Stimulated activated CD8-positive, alpha-beta memory T cell treated with anti-CD3 and anti-CD28 coated beads, Interleukin-2, amount 100 ng/mL, for 1 hour (primary cell): ENCODE measurements at places on chromosomes 13 and 19.

- DNase-seq: no peak
Measured at GRCh38 chr19:9622531-9622930, 1.5 kb upstream of the ZNF561 start.

DNA sequence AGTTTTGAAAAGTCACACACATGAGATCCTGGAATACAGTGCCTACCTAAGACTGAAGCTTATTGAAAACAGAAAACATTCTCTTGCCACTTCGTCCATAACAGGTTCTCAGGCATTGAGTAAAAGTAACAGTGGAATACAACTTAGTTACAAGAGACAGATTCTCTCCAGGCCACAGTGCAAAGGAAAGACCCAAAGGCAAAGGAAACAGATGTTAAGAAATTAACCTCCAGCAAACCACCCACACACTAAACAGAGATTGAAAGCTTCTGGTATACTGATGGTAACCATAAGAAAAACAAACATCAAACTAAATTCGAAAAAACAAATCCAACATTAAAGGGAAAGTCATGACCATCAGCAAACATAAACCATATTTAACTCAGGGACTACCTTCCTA, 914.7 kb downstream of the SLITRK5 start:
- DNase-seq: no peak

GRCh38 chr19:19101540-19101939, 36.7 kb downstream of the TMEM161A start:
- DNase-seq: no peak

- no peak for DNase-seq
Measured at GRCh38 chr13:101181076-101181685, 235.1 kb downstream of the NALCN start.

DNA sequence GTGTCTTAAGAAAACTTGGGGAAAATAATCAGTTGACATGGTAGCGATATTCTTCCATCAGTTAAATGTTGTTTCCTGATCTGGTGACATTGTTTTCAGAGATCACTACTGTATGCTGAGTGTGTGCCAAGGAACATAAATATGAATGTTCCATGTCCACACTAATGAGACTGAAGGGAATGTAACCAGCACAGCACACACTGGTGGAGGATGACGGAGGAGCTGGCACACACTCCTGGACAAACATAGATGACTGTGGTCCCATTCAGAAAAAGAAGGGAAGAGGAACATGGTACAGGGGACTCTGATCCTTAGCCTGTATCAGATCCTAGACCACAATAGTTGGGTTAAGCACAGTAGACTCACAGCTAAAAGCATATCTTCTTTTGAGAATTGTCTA, 574.8 kb downstream of the MYO16 start:
- DNase-seq: no peak

DNA sequence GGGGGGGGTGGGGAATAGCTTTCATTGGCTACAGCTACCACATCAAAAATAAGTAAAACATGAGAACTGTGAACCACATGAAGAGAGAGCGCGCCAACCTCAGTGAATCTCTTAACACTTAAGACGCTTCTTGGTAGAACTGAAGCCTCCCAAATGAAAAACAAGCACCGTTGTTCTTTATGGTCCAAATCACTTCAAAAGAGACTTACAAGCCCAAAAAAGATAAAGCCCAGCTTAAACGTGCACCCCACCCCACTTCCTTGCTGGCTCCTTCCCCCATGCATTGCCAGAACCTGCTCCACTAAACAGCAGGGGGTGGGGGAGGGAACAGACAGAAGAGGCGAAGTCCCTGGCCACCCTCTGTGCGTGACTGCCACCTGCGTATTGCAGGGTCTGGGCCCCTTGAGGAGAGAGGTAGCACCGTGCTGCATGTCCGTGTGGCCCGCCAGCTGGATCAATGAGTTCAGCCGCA, 479.1 kb downstream of the FOXO1 start:
- peak; percentile 41 for DNase-seq

GRCh38 chr13:76886005-76886291, 257 bp downstream of the KCTD12 start:
- peak; percentile 1 for DNase-seq

DNA sequence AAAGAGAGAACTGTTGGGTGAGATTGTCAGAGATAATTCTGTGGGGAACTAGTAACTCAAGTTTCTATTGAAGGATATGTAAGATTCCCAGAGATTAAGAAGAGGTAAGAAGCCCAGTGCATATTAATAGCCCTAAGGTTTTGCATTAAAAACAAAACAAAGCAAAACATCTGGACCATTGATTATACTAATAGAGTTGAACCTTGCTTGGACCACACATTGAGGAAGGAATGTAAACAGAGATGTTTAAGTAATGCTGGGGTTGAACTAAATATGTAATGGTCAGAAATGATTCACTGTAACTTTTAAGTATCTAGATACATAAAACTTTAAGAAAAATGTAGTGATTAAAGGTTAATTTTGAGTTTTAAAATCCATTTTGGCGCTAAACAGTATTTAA, 1770.0 kb downstream of the PCDH9 start:
- no peak for DNase-seq

- no peak for DNase-seq
Measured at GRCh38 chr19:5953680-5954213, 24.2 kb downstream of the RANBP3 start.

DNA sequence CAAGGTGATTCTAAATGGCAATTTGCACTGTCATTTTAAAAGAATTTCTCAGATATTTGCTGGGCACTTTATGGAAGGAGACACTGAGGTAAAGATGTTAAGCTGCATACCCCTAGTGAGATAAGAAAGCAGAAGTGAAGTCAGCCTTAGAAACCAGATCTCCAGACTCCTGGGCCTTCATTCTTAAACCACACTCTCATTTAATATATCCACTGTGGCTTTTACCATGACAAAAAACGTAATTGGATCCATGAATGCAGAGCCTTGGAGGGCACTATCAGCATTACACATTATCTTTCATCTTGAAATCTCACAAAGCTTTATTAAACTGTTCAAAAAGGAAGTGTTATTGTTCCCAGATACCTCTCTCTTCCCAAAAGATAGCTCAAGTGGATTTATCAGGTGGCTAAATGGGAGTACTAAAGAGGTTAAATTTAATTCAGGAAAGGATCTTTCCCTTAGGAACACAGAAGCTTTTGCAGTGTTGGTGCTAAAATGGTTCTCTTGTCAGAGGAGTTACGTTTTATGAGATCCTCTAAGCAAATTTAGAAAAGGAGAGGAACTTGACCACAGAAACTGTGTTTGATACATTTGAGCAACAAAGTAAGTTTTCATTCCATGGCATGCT, 1060.4 kb downstream of the EFNB2 start:
- DNase-seq: no peak

GRCh38 chr13:31001647-31002046, 69.2 kb downstream of the TEX26 start:
- no peak for DNase-seq

GRCh38 chr13:93361703-93362102, 135.1 kb downstream of the GPC6 start:
- no peak for DNase-seq

GRCh38 chr19:40948580-40949299, 42.3 kb upstream of the CYP2B6 start:
- no peak for DNase-seq

- DNase-seq: no peak
Measured at GRCh38 chr19:9945319-9945966, 9.1 kb upstream of the OLFM2 start.

GRCh38 chr13:48156466-48156865, 61.6 kb upstream of the MED4 start:
- peak; percentile 37 for DNase-seq

DNA sequence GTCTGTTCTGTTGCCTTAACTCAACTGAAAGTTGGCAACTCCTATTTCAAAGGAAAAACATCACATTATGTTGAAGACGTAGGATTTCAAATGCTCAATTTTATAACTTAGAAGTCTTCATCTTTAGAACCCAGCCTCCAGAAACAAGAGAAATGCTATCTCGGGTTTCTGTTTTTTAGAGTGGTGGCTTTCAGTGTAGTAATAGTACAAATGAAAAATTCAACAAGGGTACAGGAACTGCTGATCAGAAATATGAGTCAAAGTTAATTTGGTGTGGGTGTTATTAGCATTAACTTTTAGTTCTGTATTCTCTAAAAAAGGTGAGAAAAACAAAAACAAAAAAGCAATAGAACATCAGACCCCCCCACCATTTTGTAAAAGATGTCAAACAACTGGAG, 56.6 kb upstream of the FLT1 start:
- DNase-seq: no peak

GRCh38 chr19:1923319-1923718, 17.7 kb upstream of the CSNK1G2 start:
- DNase-seq: no peak

- no peak for DNase-seq
Measured at GRCh38 chr19:30344446-30345425, 27.4 kb upstream of the ZNF536 start.

DNA sequence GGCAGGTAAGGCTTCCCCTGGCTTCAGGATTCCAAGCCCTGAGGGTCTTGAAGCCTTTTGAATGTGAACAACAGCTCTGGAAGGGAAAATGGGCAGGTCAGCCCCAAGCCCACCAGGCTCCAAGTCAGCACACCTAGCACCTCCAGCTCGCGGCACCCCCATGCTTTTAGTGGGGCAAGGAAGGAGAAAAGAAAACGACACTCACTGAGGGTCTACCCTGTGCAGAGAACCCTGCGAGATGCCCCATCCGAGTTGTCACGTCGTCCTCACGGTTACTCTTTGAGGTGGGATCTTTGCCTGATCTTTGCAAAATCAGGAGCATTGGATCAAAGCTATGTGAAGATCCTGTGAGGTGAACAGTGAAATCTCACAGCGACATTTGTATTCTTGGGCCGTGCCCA, 5.7 kb upstream of the F10 start:
- DNase-seq: no peak

- no peak for DNase-seq
Measured at GRCh38 chr13:22161871-22162270, 491.0 kb downstream of the FGF9 start.

DNA sequence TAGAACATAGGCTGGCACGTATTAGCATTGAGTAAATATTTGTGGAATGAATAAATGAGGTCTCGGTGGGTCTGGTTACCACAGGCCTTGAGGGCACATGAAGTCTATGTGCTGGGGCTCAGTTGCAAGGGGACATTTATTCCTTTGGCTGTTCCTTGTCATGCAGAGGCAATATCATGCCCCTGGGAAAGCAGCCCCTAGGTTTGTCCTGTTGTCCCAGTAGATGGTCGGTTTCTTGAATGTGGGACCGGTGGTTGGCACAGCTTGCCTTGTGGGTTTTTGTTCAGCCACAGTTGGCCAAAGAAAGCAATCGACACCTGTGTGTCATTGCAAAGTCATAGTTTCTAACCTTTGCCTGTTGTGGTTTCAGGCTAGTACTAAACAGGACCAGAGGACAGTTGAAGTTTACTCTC, 24.7 kb upstream of the GPR183 start:
- no peak for DNase-seq

DNA sequence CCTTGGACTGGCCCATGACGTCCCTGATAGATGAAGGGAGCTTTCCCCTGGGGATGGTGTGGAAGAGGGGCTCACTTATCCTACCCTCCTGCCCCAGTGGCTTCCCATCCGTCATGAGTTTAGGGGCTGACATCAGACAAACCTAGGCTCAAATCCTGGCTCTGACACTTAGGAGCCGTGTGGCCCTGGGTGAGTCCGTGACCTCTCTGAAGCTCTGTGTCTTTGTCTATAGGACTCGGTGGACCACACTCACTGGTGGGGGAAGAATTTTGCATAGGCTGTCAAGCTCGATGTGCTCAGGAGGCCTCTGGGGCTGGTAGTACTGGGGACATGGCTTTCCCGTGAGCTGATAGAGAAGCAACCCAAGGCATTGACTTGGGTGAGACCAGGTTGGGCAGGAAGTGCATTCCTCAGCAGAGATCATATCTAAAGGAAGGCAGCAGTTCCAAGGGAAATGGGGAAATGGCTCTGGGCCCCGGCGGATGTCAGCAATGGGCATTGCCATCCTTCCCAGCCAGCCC, 17.4 kb upstream of the AP1M2 start:
- no peak for DNase-seq

GRCh38 chr13:23715762-23716235, 145.6 kb downstream of the TNFRSF19 start:
- no peak for DNase-seq

DNA sequence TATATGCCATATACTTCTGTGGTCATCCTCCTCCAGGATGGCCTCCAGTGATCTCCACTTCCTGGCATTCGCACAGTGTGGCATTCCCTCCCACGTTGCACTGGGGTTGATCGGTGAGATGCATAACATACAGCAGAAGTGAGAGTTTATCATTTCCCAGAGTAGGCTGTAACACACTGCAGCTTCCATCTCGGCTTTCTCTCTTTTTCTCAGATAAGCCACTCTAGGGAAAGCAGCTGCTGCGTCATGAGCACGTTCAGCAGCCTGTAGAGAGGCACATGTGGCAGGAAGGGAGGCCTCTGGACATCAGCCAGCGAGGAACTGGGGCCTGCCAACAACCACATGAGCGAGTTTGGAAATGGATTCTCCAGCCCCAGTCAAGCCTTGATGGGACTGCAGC, 807.1 kb downstream of the DIAPH3 start:
- DNase-seq: no peak

DNA sequence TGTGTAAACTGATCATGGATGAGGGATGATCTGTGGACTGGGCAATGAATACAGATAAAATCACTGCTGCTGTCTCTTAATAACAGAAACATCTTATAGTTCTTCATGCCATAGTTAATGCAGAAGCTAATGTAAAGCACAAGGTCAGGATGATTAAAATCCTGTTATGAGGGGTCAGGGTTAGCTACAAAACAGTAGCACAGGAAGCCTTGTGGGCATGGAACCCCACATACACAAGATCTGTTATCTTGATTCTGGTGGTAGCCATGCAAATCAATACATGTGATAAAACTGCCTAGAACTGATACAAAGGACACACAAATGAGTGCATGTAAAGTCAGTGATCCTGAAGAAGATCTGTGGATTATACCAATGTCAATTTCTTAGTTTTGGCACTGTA, 96.4 kb downstream of the KLF12 start:
- no peak for DNase-seq

DNA sequence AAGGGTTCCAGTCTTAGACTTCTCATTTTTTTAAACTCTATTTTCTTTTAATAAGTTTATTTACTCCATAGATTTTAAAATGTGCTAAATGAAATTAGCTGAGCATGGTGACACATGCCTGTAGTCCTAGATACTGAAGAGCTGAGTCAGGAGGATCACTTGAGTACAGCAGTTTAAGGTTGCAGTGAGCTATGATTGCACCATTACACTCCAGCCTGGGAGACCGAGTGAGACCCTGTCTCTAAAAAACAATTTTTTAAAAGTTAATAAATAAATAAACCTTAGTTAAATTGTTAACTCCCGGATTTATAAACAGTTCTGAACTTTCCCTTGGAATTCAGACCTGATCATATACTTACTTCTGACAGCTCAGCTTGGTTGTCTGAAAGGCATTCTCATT, 32.5 kb downstream of the PCDH20 start:
- DNase-seq: no peak

GRCh38 chr13:107209824-107210722, 642.1 kb upstream of the ARGLU1 start:
- DNase-seq: no peak
